ENCODE measurements at places on chromosomes 3 and 15.

- no peak for DNase-seq
Measured at GRCh38 chr3:186273586-186273985, 88.4 kb downstream of the DGKG start.

DNA sequence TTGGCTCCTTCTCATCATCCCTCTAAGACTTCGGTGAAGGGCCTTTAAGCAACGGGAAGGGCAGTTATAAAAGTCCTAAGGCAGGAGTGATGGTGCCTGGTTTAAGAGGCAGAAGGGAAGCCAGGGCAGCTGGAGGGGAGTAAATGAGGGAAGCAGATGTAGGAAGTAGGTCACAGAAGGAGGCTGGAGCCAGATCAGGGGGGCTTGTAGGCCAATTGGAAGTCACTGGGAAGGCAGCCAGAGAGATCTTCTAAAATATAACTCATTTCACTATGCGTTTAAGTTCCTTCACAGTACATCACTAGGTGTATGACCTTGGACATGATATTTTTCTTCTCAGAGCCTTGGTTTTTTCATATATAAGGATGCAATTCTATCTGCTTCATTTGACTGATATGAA, 94.7 kb downstream of the MYH15 start:
- DNase-seq: no peak

DNA sequence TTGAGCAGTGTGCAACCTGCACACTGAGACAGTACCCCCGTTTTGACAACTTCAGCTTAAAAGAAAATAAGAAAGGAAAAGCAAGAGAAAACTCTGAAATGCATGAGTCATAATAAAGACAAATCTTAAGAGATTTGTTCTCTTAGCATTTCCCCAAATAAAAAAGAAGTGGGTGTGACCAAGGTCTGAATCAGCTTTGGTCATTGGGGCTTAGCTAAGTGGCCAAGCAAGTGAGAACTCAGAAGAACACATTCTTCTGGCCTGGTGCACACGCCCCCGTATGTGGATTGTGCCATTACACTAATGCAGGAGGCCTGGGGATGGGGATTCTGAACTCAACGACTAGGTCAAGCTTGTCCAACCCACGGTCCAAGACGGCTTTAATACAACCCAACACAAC, 56.9 kb upstream of the PDZRN3 start:
- DNase-seq: no peak

DNA sequence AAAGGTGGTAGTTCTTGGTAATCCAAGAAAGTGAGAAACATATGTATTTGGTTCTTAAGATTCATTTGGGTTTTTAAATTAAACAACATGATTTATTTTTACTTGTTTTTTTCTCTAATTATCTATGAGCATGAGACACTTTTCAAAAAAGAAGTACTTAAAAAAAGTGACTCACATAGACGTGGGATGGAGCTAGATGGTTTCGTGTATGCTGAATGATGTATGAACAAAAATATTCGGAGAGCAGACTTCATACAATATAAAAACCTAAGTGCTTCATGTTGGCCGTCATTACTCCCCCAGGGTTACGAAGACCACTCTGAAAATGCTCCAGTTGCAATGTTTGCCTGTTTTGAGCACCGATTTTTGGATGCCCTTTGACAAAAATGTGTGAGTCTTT, 90.9 kb downstream of the RORA start:
- no peak for DNase-seq

DNA sequence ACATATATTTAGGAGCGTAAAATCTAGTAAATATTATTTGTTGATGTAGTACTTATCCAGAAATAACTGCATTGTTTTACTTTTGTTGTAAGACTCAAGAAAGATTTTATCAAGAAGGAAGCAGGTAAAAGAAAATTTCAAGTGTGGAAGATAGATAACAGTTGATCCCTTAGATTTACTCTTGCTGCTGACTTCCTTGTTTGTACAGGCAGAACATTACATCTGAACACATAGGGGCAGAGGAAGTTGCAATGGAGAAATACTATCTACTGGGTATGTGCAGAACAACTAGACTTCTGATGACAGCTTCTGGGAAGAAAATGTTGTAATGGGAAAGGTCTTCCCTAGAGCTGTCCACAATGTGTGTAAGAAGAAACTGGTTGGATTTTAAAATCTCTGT, 350.6 kb downstream of the NLGN1 start:
- DNase-seq: no peak

- DNase-seq: no peak
Measured at GRCh38 chr3:37556789-37557301, 304.8 kb upstream of the CTDSPL start.

- DNase-seq: no peak
Measured at GRCh38 chr15:62488387-62488786, 323.3 kb upstream of the C2CD4B start.

DNA sequence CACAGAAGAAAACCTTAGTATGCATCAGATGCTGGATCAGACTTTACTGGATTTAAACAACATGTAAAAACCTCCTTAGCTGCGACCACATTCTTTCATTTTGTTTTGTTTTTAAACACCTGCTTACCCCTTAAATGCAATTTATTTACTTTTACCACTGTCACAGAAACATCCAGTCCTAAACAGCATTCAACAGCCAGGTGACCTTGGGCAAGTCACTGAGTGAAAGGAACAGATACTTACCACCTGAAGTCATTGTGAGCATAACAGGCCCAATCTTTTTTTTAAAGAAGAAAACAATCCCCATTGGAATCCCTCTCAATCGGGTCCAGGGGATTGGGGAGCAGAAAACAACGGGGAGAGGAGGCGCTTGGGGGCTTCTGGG, 390 bp downstream of the STARD5 start:
- no peak for DNase-seq

Measured in effector memory CD8-positive, alpha-beta T cell (primary cell).